Effector memory CD4-positive, alpha-beta T cell (primary cell): ENCODE measurements at places on chromosomes 3 and 15.

DNA sequence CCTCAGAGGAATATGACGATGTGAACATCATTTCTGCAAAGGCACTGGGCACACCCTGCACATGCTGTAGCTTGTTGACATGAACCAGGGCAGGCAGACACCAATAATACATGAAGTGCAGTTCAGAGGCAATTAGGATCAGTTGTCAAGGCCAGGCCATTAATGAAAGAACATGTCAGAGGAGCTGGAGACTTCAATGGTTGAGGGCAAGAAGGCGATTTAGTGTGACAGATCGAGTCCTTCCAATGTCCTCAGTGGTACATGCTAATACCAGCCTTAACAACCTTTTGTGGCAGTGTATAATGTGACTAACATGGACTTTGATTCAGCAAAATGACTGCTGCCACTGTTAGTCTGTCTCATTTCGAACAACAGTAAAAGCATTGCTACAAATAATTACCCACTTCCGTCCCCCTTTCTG, 205.2 kb upstream of the NANOGP8 start:
- DNase-seq: no peak

DNA sequence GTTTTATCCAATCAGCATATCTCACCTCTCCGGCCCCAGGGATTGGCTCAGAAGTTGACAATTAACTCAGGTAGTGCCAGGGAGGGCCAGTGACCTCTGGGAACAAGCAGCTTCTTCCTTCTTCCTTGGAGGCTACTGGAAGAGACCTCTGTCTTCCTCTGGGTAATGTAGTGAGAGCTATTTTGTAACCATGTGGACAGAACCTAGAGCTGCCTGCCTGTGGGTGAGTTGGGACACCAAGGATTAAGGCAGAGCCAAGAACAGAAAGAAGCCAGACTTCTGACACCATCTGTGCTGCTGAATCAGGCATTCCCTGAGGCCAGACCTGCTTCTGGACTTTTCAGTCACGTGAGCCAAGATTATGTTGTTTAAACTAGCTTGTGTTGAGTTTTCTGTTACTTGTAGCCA, 5.9 kb upstream of the NDUFAF1 start:
- DNase-seq: no peak

- DNase-seq: no peak
These were observed 77.8 kb downstream of the FEZF2 start for GRCh38 chr3:62295571-62295970.

DNA sequence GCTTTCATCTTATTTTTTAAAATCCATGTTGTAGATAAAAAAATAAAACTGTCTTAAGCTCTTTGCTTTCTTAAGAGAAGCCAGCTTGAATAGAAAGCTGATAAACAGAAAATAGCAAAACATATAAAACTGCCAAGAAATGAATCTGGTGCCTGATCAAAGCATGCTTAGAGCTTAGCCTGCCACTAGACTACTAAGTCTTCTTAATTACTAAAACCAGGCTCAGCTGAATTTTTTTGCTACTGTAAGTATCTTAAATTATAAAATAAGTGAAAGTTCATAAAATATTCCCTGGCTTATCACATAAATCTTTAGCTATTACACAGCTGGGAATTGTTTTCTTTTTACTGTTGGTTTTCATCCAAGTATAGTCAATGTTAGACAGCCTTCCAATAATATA, 803.9 kb downstream of the DIPK2A start:
- DNase-seq: no peak

DNA sequence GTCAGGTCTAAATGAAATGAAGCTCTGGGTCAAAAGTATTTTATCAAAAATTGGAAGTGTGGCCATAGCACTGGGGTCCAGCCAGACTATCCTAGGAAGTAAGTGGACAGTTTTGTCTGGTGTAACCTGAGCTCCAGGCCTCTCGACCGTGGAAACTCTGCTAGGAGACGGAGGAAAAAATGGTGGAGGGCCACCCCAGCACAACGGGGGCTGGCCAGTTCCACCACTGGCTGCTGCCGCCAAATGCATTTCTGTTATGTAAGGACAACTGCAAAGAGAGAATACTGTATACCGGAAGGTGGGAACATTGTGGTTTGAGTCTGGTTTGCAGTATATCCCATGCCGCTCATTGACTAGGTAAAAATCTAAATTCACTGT, 235.7 kb downstream of the GREM1 start:
- no peak for DNase-seq

- DNase-seq: no peak
These were observed 19.6 kb downstream of the DUOX2 start for GRCh38 chr15:45094358-45094730.
